NCI-H2171 treated with DMSO at 0.1 percent for 48 hours (cell line): ENCODE measurements at places on chromosomes 11 and 22.
A peak's percentile ranks its signal among the peaks of the same experiment; 100 is the strongest.

DNA sequence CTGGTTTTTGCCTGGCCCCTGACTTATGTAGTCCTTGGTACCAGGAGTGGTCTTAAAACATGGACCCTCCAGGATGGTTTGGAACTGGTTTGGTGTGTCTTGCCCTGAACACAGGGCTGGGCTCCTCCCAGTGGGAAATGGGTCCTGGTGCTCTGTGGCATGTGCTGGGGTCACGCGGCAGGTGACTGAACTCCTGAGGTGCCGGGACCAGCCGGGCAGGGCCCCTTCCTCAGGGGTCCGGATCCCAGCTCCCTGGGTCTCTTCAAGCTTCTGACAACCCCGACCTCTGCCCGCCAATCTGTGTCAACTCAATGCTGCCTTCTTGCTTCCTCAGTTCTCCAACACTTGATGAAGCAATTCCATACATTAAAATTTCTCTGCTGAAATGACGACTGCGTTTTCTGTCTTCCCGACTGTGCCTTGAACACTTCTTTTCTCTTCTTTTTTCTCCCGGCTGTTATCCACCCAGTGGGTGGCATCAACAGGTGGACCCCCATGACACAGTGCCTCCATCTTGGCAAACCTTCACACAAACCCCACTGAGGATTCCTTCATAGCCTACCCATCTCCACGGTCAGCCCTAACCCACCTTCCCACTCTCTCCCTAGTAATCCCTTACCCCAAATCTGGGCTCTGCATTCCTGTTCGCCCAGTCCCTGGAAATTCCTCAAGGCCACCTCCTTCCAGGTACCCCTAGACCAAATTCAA is 4.4 kb downstream of the IFT27 start:
- no peak for DNase-seq

DNA sequence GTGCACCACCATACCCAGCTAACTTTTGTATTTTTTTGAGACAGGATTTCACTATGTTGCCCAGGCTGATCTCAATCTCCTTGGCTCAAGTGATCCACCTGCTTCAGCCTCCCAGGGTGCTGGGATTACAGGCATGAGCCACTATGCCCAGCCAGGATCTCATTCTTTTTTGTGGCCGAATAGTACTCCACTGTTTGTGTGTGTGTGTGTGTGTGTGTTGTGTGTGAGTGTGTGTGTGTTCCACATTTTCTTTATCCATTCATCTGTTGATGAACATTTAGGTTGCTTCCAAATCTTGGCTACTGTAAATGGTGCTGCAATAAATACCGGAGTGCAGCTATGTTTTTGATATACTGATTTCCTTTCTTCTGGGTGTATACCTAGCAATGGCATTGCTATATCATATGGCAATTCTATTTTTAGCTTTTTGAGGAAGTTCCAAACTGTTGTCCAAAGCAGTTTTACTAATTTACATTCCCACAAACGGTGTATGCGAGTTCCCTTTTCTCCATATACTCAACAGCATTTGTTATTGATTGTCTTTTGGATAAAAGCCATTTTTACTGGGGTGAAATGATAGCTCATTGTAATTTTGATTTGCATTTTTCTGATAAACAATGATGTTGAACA is 105.4 kb downstream of the TTC28 start:
- DNase-seq, result no peak

- DNase-seq, result no peak
Observed at GRCh38 chr22:23240639-23241389, 60.5 kb downstream of the BCR start.

- DNase-seq, result no peak
Observed at GRCh38 chr11:61092908-61093763, 9.2 kb upstream of the CD5 start.

DNA sequence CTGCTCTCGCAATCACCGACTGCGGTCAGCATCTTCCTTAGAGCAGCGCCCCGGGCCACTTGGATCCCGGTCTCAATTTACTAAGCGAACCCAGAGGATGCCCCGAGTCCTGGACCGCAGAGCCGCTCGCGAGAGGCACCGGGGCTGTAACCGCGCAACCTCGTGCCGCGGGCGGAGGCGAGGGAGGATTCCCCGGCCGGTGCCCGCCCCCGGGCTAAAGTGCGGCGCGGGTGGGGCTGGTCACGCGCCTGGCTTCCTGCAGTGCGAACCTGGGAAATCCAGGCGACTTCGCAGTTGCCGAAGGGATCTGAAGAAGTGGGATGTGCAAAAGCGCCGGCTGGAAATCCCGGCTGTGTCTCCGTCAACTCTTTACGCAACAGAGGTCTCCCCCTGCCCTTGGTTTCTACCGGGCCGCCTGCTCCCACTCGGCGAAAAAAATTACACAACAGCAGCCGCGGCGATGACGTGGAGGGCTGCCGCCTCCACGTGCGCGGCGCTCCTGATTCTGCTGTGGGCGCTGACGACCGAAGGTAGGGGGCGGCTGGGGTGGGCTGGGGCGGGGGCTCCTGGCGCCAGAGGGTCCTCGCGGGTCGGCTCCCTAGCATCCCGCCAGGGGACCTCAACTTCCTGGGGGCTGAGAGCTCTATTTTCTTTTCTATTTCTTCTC is at the start of gene NCR3LG1:
Gene NCR3LG1 (plus strand): TSS at position 291 of the 667 bp plus-strand sequence. CDS start 170 bp downstream, at position 461.
- DNase-seq, result peak; percentile 43

GRCh38 chr22:38035530-38035885 is 21.7 kb upstream of the PICK1 start:
- DNase-seq, result peak; percentile 79

GRCh38 chr11:69575296-69576068 is 65.5 kb upstream of the CCND1 start:
- DNase-seq, result no peak

- DNase-seq, result no peak
Observed at GRCh38 chr22:24117942-24118341, 63.3 kb upstream of the SUSD2 start.

DNA sequence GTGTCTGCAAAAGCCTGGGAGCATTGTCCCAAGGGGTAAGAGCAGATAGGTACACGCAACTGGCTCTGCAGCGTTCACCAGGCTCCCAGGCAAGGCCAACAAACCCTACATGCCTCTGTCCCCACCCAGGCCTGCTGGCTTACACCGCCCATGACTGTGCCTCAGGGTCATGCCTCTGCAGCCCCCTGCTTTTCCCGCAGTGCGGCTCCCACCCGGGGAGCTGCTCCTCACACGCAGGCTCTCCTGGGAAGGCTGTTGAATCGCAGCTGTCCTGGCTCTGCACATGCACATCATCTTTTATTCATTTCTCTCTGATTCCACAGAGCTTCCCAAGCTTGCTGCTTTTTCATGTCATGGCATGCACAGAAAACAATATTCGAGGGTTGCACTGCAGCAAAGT is 29.2 kb upstream of the B3GAT1 start:
- no peak for DNase-seq

DNA sequence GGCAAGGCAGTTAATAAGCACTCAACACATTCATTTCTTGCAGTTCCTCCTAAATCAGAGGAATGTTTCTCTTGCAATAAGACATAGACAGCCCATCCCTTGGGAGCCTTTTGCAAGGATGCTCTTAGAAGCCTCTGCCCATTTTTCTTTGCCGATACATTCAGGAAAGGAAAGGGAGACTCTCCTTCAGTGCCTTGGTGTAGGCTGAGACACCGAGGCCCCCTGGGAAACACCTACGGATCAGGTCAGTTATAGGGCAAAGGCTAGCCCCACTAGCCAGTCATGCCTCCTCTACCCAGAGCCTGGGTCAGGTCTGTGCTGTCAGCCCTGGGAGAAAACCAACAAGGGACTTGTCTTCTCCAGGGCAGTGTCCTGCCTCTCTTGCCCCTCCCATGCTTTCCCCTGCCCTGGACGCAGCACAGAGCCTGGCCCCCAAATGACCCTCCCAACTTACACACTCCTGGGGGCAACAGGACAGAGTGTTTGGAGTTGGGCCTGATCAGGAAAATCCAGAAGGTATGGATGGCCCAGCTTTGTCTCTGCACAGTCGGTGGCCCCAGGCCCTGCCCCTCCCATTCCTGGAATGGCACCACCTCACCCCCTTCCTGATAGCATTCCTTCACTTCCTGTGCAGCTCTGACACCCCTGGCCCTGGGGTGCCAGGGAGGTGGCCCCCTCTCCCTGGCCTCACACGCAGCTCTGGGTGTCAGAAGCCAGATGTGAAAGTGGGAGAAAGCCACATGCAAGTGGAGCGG is 18.3 kb downstream of the ANKK1 start:
- no peak for DNase-seq

GRCh38 chr11:67372993-67373647 is at the start of gene CLCF1:
Gene CLCF1 (minus strand): TSS chr11:67373598. CDS start chr11:67373539, 59 bp downstream.
- no peak for DNase-seq

DNA sequence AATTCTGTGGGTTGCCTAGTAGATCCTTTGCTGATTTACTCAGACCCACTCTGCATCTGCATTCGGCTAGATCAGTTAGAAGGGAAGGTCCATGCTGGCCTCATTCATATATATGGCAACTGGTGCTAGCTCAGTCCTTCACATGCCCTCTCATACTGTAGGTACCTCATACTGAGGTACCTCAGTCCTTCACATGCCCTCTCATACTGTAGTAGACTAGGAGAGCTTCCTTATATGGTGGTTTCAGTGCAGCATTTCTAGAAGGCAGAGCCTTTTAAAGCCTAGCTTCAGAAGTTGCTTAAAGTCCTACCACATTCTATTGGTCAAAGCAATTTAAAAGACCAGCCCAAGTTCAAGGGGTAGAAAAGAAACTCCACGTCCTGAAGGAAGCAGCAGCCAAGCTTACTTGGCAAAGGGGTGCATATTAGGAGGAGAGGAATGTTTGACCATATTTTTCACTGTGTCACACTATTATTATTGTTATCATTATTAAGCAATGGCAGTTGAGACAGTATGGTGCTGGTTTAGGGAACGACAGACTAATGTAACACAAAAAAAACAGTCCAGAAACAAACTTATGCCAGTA is 356.4 kb downstream of the DYNC2H1 start:
- DNase-seq, result no peak

DNA sequence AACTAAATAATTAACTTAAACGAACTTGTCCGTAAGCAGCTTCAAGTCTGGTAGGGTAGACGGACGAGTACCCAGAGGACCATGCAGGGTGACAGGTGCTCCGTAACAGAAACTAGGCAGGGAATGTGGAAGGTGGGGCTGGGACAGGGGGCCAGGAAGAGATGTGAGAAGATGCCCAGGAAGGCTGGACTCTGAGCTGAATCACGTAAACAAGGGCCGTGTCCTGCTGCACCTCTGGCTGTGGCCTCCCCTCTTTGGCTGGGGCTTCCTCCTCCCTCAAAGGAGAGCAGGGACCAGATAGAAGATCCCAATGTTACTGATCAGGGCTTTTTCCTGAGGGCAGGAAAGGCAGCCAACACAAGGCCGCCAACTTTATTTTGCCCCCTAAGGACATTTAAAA is 47.9 kb downstream of the PACSIN2 start:
- no peak for DNase-seq

GRCh38 chr11:27307232-27307631 is 55.8 kb downstream of the CCDC34 start:
- no peak for DNase-seq

DNA sequence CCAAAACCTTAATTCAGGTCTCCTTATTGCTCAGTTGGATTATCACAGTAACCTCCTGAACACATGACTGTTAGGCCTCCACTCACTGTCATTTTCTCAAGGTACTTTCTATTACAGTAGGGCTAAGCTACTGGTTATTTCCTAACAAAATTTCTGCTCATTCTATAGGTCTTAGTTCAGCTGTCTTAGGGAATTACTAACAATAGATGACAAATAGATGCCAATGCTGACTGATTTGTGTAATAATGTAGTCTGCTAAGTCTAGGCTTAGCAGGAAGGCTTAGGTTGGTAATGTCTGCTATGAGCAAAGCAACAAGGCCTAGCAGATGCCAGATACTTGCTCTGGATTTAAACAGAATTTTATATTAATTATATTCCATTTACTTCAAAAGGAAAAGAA is 58.1 kb downstream of the RSF1 start:
- DNase-seq, result no peak

- DNase-seq, result peak; percentile 97
Observed at GRCh38 chr11:43920598-43921419, 21.6 kb upstream of the C11orf96 start.

GRCh38 chr11:64713016-64713707 is 9.8 kb downstream of the NRXN2 start:
- DNase-seq, result peak; percentile 21

GRCh38 chr11:8020244-8020597 is 33.1 kb downstream of the EIF3F start:
- DNase-seq, result peak; percentile 75

GRCh38 chr11:32302826-32303225 is 132.5 kb downstream of the WT1 start:
- DNase-seq, result no peak

DNA sequence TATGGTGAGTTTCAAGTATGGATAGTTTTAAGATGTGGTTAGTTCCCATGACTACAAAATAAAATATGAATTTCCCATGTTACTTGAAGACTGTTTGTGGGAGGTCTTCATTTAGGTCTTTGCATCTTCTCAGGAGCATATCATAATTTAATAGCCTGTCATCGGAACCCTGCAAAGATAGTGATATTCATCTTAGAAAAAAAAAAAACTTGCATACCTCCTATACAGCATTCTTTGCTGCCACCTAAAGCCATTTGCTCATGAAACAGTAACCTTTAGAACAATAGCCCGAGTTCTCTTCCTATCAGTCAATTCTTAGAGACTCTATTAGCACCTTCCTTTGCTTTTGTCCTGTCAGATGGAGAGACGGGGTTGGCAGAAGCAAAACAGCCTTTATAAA is 75.3 kb downstream of the ARFGAP2 start:
- DNase-seq, result no peak

- no peak for DNase-seq
Observed at GRCh38 chr22:28241656-28242290, 322.7 kb upstream of the PITPNB start.

- DNase-seq, result no peak
Observed at GRCh38 chr22:25028841-25029141, 76.3 kb downstream of the KIAA1671 start.

DNA sequence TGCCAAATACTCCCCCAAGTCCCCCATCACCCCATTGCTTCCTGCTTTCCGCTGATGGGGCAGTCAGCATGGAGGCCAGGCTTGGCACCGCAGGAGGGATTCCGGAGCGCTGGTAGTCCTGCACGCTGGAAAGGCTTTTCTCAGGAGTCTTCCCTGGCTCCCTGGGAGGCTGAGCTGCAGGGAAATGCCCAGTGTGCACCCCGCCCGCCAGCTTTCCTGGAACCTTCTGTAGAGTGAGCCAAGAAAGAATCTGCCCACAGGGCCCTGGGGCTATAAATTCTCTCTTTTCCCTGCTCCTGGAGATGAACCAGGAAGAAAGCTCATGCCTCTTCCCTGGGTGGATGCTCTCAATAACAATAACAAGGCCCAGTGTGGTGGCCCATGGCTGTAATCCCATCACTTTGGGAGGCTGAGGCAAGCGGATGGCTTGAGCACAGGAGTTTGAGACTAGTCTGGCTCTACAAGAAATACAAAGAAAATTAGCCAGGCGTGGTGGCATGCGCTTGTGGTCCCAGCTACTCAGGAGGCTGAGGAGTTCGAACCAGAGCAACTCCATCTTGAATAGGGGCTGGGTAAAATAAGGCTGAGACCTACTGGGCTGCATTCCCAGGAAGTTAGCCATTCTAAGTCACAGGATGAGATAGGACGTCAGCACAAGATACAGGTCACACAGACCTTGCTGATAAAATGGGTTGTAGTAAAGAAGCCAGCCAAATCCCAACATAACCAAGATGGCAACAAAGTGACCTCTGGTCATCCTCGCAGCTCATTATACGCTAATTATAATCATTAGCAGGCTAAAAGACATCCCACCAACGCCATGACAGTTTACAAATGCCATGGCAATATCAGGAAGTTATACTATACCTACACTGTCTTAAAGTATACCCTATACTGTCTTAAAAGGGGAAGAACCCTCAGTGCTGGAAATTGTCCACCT is 46.4 kb upstream of the FTH1 start:
- DNase-seq, result no peak

- no peak for DNase-seq
Observed at GRCh38 chr11:128968916-128969315, 26.2 kb upstream of the TP53AIP1 start.

- peak; percentile 14 for DNase-seq
Observed at GRCh38 chr11:130462101-130462885, 13.8 kb downstream of the ADAMTS15 start.
